ENCODE measurements at places on chromosomes 11 and 22.

GRCh38 chr22:50697667-50698506 lies 25.3 kb downstream of the SHANK3 start:
- DNase-seq = no peak

GRCh38 chr11:93817426-93818348 lies 32.7 kb downstream of the VSTM5 start:
- no peak for DNase-seq

GRCh38 chr11:67415501-67416304 lies at the start of gene CARNS1:
Gene CARNS1, plus strand, starts transcription at chr11:67415678. Its CDS starts 522 bp downstream, at chr11:67416200.
- no peak for DNase-seq

GRCh38 chr11:43837879-43838278 lies 42.8 kb upstream of the ALKBH3 start:
- no peak for DNase-seq

GRCh38 chr11:69368119-69368880 lies 74.3 kb downstream of the MYEOV start:
- DNase-seq = no peak

DNA sequence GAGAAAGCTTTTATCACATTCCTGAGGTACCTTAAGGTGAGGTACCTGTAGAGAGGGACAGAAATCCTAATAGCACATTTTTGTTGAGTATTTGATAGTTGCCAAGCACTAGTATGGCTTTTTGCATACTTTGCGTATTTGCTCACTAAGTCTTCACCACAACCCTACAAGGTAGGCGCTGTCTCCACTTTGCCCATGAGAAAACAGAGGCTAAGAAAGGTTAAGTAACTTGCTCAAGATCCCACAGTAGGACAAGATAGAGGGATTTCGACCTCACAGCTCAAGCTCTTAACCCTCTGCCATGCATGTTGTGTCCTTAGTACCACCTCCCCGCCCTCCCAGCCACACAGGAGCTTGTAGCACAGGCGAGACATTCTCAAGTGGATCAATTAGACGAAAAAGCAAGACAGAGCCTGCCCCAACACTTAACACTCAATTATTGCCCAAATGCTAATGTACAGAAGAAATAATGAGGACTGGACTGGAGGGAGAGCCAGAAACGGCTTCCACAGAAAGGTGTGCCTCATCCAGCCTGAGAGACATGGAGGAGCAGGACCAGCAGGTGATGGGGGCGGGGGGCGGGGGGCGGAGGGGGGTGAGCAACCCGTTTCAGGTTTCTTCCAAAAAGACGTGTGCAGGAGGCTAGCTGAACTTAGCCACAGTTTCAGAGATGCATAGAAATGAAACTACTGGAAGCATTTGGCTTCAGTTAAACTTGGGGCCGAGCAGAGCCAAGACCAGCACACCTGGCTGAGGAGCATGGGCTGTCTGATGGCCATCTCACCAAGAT lies 26.7 kb upstream of the CD44 start:
- DNase-seq = no peak

- DNase-seq = no peak
Observed at GRCh38 chr11:66331542-66332370, 4.5 kb downstream of the RIN1 start.

GRCh38 chr11:75450826-75451821 lies 18.1 kb upstream of the KLHL35 start:
- DNase-seq = no peak

DNA sequence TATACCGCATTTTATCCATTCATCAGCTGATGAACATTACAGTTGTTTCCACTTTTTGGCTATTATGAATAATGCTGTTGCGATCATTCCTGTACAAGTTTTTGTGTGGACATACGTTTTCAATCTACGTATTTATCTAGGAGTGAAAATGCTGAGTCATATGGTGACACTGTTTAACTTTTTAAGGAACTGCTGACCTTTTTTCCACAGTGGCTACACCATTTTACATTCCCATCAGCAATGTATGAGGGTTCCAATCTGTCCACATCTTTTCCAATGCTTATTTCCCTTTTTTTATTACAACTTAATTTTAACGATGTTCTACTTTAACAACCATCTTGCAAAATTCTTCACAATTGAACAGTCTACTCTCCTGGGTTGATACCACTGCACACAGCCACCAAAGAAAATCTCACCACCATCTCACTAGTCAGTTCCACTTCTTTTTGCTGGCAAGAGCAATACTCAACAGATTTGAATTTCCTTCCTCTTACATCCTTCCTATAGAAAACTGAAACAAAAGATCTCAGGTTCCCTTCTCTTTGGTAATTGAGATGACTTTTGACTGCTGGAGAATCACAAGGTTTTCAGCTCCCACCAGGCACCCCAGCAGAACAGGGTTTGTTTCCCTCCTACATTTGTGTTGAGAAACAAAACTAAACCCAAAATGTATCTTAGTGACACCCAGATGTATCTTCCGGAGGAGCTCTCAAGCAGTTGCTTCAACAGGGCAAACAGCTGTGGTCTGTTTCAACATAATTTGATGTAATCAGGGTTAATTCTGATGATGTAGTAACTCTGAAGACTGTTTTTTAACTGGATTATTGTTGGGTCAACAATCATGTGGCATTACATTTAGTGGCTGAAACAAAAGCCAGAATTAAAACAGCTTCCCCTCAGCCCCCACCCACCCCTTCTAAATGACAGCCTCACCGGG lies 7.0 kb upstream of the GAB2 start:
- DNase-seq = no peak

GRCh38 chr11:13220148-13220547 lies 57.4 kb upstream of the BMAL1 start:
- no peak for DNase-seq

DNA sequence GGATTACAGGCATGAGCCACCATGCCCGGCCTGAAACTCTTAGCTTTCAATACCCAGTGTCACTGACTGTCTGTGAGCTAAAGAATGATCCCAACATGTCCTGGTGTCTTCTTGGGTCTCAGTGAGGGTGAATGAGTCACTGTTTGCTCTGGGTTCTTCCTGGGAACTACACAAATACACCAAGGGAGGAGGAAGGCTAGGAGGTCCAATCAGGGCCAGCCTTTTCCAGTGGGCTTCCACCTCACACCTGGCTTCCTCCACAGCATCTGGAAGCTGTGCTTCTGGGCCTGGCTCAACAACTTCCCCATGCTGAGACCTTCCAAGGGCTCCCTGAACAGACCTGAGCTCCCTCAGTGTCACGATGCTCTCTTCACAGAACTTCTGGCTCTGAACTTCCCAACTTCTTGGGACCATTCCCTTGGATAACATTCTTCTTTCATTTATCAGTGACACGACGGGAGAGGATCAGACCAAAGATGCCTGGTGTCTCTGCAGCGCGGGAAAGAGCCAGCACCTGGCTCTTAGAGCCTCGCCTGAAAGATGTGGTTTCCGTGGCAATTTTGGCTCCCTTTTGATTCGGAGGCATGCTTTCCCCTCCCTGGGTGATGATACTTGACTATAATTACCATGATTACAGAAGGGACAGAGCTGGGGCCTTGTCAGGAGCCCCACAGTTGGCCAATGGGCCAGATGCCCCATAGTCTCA lies 22.3 kb upstream of the CHRM4 start:
- no peak for DNase-seq

- DNase-seq = no peak
Observed at GRCh38 chr22:35761037-35761436, 43.4 kb downstream of the APOL5 start.

- no peak for DNase-seq
Observed at GRCh38 chr11:110081462-110082376, 11.5 kb upstream of the ZC3H12C start.

DNA sequence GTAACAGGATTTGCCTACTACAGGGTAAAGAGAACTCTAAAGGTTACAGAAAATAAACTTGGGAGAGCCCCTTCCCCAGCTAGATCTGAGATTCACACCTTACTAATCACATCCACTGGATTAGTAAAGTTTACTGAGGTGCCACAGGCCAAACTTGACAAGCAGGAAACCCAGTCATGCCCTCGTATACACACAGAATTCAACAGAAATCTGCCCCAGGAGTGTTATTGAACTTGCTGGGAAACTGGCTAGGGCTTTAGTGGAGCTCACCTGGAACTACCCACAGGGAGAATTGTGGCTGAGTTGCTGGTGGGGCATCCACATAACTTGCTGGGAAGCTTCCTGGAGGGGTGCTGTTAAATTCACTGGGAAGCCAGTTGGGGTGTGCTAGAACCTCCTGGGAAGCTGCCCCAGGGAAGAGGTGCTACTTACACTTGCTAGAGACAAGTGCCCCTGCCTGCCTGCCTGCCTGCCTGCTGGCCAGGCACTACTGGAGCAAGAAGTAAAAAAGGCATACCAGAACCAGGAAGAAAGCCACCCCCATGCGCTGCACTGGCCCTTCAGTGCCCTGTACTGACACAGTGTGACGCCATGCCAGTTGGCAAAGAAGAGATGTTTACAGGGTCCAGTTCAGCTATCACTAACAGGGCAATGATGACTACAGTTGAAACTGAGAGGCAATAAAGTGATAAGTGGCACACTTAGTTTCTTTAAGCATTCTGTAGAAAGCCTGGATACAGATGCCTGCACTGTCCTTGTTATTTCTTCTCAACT lies 106.5 kb downstream of the ALX4 start:
- DNase-seq = no peak

- DNase-seq = no peak
Observed at GRCh38 chr22:26321469-26321913, 107.6 kb upstream of the ASPHD2 start.

DNA sequence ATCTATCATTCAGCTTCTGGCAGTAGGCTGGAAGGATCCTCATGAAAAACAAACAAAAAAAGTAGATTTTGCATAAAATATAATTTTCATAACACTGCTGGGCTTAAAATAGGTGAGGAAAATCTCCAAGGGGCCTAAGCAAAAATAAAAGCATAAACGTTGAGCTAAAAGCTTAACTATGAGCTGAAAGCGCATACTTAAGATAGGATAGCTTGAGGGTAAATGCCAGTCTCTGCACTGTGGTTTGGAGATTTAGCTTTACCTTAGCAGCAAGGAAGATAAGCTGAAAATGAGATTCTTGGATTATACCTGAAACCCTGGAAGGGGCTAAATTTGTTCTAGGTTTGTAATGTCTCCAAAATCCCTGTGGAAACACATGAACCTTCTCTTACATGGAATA lies 183.7 kb downstream of the GUCY1A2 start:
- DNase-seq = no peak

DNA sequence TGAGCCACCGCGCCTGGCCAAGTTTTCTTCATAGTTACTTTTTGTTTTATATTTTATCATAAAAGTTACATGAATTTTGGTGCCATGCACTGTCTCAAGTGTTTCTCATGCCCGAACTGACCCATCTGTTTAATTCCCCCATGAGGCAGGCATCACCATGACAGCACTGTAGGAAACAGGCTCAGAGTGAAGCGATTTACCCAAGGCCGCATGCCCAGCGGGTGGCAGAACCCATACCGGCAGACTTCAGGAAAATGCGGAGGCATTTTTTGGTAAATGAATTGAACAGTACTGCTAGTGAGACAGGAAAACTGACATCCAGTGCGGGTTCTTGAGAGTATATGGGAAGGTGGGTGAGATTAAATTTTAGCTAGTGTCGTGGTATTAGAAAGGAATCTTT lies 19.0 kb downstream of the CECR2 start:
- no peak for DNase-seq

DNA sequence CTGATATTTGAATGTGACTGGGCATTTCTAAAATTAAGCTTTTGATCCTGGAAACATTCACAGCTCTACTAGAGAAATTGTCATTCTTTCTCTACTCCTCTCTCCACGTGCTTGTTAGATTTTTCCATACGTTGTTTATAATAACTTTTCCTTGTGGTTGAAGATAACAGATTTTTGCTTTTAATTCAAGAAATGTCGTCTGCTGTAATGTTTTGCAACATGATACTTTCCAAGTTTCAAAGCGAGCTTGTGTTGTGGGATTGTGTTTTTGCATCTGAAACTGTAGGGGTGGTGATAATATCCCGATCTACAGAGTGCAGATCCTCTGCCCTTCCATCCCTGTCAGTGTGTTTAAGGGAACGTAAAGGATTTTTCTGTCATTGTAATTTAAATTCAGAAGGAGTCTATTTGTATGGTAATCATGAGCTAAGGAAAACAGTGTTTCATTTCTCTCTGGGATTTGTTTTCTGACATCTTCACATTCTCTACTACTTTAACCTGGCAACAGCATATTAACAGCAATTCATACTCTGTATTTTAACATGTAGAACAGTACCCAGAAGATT lies 321.4 kb downstream of the FAT3 start:
- no peak for DNase-seq

DNA sequence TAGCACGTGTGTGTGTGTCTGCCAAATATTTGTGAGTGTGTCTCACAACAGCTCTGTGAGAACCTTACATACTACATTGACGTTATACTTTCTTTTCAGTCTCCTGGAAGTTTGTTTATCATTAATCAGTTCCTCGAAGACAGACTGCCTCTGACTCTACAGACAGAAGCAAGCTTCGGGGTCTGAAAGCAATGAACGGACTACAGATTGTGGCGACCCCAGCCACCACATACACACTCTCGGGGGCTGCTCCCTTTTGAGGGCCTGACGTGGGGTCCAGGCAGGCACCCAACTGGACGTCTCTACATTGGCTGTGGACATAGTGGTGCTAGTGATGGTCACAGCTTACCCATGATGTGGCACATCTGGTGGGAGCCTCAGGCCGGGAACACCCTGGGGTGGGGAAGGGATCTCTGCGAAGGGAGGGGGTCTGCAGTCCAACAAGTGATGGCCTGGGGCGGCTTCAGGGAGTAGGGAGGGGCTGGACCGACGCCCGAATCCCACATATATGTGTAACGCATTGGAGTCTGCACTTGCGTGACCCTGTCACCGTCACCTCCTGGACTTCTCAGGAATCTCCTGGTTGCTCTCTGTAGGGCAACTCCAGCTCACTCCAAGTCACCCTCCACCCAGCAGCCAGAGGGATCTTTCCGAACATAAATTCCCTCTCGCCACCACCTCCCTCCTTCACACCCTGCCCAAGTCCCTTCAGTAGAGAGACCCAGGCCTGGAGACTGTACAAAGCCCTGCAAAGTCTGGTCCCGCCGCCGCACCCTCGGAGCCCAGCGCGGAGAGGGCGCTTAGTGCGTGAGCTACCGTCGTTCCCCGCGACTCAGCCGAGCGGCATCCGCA lies 30.4 kb upstream of the TRIM29 start:
- no peak for DNase-seq

GRCh38 chr11:108536783-108537182 lies 38.6 kb upstream of the POGLUT3 start:
- DNase-seq = no peak

DNA sequence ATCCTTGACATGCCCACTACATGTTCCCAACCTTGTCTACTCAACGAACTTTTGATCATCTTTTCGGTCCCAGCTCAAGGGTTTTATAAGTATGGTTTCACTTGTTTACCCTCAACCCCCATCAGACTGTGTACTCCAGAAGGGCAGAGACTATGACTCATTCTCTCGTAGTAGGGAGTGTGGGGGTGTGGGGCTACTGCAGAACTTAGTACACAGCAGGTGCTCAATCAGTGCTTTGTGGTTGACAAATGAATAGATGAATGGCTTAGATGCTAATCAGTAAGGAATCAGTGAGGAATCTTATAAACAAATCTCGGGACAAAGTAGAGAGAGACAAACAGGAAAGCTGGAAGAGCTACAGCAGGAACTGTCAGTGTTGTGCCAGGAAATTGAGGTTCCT lies 151.7 kb upstream of the PLET1 start:
- no peak for DNase-seq

All from CD4-positive, alpha-beta memory T cell (primary cell).